ENCODE measurements at places on chromosomes 1 and 21.

DNA sequence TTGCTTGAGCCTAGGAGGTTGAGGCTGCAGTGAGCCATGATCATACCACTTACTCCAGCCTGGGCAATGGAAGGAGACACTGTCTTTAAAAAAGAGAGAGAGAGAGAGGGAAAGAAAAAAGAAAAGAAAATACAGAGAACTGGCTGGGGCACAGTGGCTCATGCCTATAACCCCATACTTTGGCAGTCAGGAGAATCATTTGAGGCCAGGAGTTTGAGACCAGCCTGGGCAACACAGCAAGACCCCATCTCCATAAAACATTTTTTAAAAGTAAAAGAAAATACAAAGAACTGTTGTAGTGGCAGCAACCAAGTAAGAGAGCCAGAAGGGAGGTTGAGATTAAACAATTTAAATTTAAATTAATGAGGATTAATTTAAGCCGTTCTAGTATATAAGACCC lies 39.8 kb downstream of the WDTC1 start:
- no peak for DNase-seq

DNA sequence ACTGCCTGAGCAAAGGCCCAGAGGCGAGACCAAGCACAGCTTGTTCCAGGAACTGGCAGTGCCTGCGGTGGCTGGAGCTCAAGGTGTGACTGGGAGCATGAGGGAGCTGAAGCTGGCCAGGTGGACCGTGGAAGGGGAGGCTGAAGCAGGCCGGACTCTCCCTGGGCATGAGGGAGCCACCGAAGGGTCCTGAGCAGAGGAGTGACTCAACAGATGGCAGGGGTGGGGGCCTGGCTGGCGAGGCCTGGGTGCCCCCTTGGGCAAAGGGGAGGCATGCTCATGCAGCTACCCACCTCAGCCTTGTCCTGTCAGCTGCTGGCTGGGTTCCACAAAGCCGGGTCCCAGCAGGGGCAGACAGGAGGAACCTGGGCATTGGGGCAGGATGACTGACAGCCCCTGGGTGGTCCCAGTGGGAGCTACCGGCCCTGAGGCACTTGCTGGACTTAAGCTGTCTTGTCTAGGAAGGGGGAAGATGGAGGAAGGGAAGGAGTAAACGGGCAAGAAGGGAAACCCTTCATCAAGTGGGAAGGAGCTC lies 118.9 kb downstream of the LACTBL1 start:
- DNase-seq: no peak

- no peak for DNase-seq
These were observed 94.8 kb downstream of the DAB1 start for GRCh38 chr1:57329001-57329527.

GRCh38 chr1:198672124-198672523 lies 33.3 kb downstream of the PTPRC start:
- DNase-seq: no peak

GRCh38 chr1:222898191-222898527 lies 83.3 kb downstream of the DISP1 start:
- DNase-seq: no peak

- DNase-seq: no peak
These were observed 263.3 kb downstream of the MRPL39 start for GRCh38 chr21:25343774-25344545.

DNA sequence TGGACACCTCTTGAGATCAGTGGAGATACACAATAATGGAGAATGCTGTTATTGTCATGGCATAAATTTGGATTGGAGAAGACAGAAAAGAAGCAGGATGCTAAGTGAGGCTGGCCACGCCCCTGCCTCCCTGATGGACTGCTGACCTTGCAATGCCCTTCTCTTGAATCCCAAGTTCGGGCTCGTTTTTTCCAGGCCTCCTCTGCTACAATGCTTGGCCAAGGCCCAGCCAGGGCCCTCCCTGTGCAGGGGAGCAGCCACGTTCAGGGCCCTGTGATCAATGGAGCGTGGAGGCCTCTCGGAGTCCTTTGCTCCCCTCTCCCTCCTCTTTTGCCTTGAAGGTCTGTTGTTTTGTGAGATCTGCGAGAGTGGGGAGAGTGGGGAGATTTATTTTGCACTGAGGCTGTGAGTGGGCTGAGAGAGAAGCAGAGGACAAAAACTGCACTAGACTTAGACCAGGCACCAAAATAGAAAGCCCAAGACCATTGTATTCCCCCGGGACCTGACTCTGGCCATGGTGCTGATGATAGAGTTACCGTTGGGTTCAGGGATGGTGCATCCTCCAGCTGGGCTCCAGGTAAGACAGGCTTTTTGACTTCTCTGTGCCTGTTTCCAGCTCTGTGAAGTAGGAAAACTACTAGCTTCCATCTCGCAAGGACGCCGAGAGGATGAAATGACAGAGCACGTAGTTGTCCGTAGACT lies 268.6 kb downstream of the KAZN start:
- DNase-seq: no peak
